NCI-H2081 treated with DMSO at 0.1 percent for 48 hours (cell line): ENCODE measurements at places on chromosomes 7 and 10.
A peak's percentile ranks its signal among the peaks of the same experiment; 100 is the strongest.

DNA sequence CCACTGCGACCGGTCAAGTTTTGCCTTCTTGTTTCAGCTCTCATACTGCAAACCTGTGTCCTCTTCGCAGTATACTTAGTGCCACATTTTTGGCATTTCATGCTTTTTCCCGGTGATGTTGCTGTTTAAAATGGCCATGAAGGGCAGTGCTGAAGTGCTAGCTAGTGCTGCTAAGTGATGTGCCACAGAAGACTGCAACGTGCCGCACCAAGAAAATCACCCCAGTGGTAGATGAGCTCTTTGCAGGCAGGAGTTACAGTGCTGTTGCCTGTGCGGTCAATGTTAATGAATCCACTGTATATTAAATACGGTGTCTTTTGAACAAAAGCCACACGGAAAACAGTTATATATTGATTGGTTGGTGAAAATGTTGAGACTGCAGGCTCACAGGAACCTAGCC lies 120.3 kb downstream of the ANLN start:
- DNase-seq = no peak

DNA sequence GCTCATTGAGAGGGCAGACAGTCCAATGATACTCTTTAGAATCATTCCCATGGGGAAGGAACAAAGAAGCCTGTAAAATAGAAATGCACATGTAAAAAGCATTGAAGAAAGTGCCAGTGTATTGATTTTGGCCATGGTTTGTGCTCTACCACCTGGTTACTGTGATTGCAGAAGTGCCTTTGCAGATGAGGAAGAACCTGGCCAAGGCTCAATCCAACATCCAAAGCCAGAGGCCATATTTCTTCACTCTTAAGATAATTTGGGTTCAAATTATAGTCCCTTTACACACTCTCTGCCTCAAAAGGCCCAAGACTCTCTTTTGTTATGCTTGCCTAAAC lies 122.1 kb downstream of the EGFR start:
- DNase-seq = no peak

DNA sequence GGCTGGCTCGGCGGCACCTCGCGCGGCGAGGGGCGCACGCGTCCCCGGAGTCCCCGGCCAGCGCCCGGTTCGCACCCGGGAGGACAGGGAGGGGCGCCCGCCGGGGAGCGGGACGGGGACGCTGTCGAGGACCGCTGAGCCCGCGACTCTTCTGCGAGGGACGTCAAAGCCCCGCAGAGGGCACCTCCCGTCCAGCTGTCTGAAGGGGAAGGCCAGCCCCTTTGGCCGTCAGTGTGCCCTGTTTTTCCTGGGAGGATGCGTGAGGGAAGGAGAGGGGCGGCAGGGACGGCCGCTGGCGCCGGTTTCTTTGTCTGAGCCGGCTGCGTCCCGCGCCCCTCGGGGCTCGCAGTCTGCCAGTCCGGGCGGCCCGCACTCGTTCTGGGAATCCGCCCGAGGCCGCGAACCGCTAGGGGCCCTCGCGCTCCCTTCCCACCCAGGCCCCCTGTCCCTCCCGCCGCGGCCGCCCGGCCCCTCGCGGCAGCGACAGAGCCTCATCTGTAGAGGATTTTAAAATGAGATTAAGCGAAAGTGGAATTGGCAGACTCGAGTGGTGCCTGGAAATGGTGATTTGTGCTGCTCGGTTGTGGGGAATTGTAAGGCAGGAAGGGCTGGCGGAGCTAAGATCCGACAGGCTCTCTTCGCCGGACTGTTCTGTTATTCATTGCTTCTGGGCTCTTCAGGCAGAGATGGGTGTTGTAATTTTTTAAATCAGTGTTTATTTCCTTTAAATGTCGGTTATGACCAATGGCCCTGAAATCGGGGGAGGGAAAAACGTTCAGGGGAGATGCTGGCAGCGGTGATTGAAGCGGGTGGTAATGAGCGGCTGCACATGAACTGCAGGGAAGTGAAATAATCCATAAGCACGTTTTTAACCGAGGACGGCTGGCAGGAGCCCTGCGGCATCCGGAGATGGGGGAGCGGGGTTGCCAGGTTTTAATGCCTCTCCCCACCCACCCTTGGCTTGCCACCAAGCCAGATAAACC lies 618 bp upstream of the RELN start:
- peak; percentile 57 for DNase-seq

DNA sequence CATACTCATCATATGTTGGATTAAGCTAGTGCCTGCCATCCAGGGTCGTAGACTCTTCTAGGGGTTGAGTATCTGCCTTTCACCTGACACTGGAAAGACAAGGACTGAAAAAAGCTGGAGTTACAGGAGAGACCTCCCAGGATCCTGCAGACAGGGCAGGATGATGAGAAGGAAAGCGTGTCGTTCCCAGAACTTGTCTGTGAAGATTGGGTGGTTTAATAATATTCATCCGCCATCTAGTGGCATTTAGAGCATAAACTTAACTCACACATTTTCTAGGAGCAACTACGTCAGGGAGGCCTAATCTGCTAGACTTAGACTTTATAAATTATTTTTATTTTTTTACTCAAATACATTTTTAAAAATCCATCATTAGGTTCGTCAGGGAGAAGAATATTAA lies 59.6 kb downstream of the ADRB1 start:
- peak; percentile 0 for DNase-seq

GRCh38 chr10:70549962-70550458 lies 52.5 kb downstream of the PRF1 start:
- DNase-seq = no peak

DNA sequence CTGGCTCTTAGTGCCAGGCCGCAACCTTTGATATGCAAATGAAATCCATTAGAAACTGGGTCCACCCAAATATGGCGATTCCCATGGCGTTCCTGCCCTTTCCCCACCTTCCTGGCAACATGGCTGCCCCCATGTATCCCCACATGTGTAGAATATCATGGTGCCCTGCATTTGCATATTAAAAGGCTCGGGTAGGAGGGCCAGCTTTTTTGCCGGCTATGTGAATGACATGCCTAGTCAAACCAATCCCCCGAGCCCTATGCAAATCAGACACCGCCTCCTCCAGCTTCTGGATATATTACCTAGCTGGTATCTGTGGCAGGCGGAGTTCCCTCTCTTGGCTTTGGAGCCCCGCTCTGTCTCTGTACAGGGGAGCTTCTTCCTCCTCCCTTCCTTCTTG lies 18.3 kb downstream of the MMS19 start:
- no peak for DNase-seq

- DNase-seq = no peak
Observed at GRCh38 chr7:20222219-20222828, 5.1 kb upstream of the MACC1 start.

DNA sequence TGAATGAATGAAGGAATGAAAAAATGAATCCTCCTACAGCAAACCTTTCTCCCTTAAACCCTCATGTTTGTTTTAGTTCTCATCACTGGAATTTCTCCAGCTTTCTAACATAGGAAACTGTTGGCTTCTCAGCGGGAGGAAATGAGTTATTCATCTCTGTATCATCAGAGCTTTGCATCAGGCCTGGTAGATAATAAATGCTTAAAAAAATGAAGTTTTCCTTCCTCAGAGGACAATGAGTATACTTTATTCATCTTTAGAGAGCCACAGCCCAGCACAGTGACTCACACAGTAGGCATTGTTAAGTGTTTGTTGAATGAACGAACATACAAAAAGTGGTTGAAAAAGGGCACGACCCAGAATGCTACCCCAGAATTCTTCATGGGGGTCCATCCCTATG lies 62.6 kb downstream of the COL13A1 start:
- DNase-seq = no peak

GRCh38 chr7:158863611-158864506 lies 7.5 kb downstream of the DYNC2I1 start:
- DNase-seq = no peak

GRCh38 chr7:105015390-105015965 lies 1.5 kb downstream of the KMT2E start:
- DNase-seq = no peak

DNA sequence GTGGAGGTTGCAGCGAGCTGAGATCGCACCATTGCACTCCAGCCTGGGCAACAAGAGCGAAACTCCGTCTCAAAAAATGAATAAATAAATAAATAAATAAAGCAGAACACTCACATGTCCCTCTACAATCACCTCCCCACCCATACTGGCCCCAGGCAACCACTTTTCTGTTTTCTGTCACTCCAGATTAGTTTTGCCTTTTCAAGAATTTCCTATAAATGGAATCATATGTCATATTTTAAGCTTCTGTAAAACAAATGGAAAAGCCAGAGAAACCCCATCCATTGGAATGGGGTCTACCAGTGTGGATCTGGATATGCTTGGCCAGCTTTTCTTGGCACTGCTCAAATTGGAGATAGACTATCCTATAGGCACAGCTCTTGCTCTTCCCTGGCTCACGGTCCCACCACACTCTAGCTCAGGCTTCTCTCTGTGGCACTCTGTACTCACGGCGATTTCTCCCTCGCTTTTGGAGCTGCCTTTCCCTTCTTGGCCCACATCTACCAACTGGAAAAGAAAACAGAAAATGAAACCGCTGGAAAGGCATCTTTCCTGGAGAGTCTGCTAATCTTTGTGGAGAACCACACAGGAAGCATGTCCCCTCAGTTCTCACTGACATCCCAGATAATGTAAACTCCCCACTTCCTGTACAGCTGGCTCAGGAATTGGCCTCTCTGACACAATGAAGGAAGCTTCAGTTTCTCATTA lies 210.1 kb downstream of the JCAD start:
- DNase-seq = no peak

DNA sequence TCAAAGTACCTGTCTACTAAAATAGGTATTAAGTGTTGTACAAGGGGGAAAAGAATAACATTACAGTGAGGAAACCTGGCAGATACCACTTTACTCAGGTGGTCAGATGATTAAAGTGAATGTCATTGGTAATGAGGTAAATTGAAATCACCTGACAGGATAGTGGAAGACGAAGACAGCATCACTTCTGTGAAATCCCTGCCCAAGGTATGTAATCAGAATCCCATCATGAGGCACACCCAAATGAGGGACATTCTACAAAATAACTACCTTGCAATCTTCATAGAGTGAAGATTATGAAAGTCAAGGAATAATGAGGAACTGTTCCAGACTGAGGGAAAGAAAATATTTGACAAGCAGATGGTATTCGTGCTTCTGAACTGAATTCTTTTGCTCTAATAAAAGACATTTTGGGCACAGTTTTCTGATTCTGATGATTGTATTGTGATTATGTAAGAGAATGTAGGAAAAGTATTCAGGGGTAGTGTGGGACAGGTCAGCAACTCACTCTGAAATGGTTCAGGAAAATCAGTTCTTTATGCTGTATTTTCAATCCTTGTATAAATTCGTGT lies 33.3 kb upstream of the ARMS2 start:
- no peak for DNase-seq

DNA sequence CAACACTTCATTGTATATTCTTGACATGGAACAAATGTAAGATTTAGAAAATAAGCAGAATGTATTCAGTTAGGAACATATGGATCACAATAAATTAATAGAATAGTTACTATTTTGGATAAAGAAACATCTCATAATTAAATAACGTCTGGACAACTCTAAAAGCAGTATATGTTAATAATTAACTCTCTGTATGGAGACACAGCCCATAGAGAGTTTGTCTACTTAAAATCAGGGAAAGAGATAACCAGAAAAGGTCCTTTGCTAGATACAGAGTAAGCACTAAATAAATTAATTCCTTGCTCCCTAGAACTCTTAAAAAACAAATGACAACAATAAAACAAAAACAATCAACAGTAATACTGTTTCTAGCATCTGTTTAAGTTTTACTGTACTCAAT lies 184.4 kb upstream of the THSD7A start:
- DNase-seq = no peak

DNA sequence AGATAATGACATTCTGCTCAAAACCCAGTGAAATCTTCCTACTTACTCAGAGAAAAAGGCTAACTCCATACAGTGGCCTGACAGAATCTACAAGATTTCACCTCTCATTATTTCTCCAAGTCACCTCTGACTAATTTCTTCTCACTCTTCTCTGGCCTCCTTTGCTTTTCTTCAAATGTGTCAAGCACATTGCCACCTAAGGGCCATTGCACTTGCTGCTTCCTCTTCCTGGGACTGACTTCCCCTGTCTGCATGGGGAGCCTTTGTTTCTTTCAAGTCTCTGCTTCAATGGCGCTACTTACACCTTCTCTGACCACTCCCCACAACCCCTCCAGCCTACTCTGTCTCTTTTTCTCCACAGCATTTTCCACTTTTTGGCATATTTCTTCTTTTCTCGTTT lies 36.0 kb downstream of the PRTFDC1 start:
- DNase-seq = no peak

DNA sequence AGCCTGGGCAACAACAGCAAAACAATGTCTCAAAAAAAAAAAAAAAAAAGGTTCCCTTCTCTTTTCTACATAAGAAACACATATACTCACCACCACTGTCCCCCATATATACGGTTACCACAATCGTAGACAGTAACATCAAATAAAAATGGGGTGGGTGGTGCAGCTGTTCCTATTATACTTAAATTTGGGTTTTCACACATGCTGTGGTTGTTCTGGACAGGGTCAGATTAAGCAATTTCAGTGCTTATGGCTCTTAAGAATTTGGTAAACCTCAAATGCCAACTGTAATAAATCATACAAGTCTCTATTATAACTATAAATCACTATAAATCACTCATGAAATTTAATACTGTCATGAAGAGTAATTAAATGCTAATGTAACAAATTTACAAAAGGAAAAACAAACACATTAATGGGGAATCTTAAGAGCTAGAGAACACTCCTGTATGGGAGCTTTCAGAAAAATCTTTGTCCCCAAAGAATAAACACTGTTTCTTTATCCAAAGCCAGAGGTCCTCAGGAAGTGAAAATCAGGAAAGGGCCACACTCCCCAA lies 143.6 kb downstream of the GLI3 start:
- DNase-seq = no peak

- DNase-seq = no peak
Observed at GRCh38 chr10:8404721-8405120, 350.2 kb downstream of the GATA3 start.

DNA sequence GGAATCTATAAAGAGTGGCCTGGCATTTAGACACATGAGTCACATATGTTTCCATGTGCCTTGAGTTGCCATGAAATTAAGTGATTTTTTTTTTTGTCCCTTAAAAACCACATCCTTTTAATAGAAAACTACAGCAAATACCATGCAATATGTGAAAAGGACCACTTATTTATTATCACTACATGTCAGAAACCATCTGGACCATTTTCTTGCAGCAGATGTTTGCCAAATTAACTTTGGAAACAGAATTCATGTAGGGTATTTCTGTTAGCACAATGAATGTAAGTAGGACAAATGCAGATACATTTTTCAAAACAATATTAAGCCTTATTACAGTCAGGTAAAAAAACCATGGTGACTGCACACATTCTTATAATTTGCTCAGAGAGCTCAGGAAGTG lies 230.6 kb downstream of the REEP3 start:
- no peak for DNase-seq

DNA sequence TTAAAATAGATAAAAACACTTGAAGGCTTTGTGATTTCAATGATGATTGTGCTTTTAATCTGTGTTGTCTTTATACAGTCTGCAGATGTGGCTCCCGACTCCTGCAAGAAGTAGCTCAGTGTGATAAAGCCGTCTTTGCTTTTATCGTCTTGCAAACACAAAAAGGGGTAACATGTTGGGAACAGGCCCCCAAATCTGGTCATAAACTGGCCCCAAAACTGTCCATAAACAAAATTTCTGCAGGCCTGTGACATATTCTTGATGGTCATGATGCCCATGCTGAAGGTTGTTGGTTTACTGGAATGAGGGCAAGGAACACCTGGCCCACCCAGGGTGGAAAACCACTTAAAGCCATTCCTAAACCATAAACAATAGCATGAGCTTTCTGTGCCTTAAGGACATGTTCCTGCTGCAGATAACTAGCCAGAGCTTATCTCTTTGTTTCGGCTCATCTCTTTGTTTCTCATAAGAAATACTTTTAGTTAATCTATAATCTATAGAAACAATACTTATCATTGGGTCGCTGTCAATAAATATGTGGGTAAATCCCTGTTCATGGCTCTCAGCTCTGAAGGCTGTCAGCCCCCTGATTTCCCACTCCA lies 14.8 kb upstream of the ZNF485 start:
- DNase-seq = no peak
